ENCODE measurements at places on chromosomes 1 and 21.

DNA sequence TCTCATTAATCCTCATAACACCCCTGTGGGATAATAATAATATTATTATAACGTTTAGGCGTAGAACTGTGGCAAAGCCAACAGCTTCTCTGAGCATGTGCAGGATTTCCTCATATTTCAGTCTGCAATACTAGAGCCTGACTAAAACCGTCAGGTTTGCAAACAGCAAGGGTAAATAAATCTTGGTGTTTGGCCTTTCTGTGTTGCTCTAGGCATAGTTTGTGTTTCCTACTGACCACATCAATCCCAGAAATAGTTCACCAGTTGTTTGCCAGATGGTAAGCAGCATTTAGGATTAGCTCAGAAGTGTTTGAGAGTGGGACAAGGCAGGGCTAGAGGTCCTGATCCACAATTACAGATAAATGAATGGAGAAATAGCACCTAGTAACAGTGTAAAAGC, 2.8 kb upstream of the KCNA3 start:
- DNase-seq = no peak

GRCh38 chr1:231691618-231692259, 65.1 kb downstream of the DISC1 start:
- no peak for DNase-seq

- DNase-seq = no peak
Measured at GRCh38 chr1:150579945-150580642, 684 bp upstream of the MCL1 start.

GRCh38 chr1:111959436-111959835, 30.0 kb downstream of the KCND3 start:
- DNase-seq = no peak

DNA sequence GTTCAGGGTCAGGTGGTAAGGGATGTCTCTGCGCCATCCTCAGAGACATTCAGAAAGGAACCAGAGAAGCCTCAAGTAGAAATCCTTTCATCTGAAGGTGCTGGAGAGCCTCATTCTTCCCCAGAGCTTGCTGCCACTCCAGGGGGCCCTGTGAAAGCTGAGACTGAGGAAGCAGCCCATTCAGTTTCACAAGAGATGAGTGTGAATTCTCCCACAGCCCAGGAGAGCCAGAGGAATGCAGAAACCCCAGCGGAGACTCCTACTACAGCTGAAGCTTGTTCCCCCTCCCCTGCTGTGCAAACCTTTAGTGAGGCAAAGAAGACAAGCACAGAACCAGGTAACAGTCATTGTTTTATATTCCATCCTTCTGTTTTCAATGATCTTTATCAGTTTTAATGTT, 38.7 kb downstream of the ZBTB40 start:
- no peak for DNase-seq

DNA sequence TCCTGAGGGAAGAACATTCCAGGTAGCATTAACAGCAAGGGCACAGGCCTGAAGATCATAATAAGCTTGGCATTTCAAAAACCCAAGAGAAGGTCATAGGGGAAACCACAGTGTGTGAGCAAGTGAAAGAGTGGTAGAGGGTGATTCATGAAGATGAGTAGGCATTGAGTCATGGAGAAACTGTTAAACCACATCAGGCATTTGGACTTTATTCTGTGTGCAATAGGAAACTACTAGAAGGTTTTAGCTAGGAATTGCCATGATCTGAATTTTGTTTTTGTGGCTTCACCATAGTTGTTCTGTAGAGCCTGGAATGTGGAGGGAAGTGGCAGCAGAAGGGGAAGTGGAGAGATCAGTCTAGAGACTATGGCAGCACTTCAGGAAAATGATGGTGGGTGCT, 359.0 kb upstream of the PTBP2 start:
- no peak for DNase-seq

Measured in activated CD4-positive, CD25-positive, alpha-beta regulatory T cell (primary cell).